ENCODE measurements at places on chromosomes 5 and 9. TPM values are rescaled to one million over a fixed set of nuclear protein-coding genes. Genes with fewer than 3 reads are reported as not detected.

The GLDC gene
- total RNA-seq: 3.0 TPM

The CER1 gene
- not detected for total RNA-seq

The PCDHGB7 gene
- total RNA-seq: 10.8 TPM

The STPG3 gene
- not detected for total RNA-seq

The SPATA31D4 gene
- total RNA-seq: not detected

The CARTPT gene
- total RNA-seq: not detected

The SAPCD2 gene
- 2.7 TPM for total RNA-seq

The SLC25A2 gene
- 0.76 TPM for total RNA-seq

The RGMB gene
- total RNA-seq: 12.2 TPM

The PCSK1 gene
- 0.47 TPM for total RNA-seq

GRCh38 chr5:40479939-40480338, 199.8 kb upstream of the PTGER4 start:
- H3K36me3 ChIP-seq: no peaks in the 10 kb centered on the region
- no peak overlapping the region for H3K4me3 ChIP-seq
- DNase-seq: no peak
- no peaks in the 10 kb centered on the region for H3K27me3 ChIP-seq
- H3K27ac ChIP-seq: no peak overlapping the region

GRCh38 chr9:96777426-96777864, 442 bp downstream of the ZNF510 start:
- no peaks in the 10 kb centered on the region for H3K36me3 ChIP-seq
- peak overlapping the region; percentile 66 for H3K27ac ChIP-seq
- peaks cover 4% of the 10 kb centered on the region for H3K4me1 ChIP-seq
- peak overlapping the region; percentile 95 for H3K4me3 ChIP-seq
- DNase-seq: no peak

DNA sequence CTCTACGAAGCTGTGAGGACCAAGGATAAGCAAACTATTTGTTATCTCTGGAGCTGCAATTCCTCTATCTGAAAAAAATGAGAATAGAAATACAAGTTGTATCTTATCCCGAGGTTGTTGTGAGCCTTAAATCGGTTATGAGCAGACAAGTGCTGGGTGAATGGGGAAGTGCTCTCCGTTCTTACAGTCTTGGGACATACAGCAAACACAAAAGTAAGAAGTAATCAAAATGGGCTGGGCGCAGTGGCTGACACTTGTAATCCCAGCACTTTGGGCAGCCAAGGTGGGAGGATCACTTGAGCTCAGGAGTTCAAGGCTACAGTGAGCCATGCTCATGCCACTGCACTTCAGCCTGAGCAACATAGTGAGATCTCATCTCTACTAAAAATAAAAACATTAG, 31.7 kb downstream of the ITK start:
- H3K27ac ChIP-seq: no peak overlapping the region
- H3K4me1 ChIP-seq: no peaks in the 10 kb centered on the region
- no peaks in the 10 kb centered on the region for H3K27me3 ChIP-seq
- no peak for DNase-seq
- no peaks in the 10 kb centered on the region for H3K36me3 ChIP-seq

DNA sequence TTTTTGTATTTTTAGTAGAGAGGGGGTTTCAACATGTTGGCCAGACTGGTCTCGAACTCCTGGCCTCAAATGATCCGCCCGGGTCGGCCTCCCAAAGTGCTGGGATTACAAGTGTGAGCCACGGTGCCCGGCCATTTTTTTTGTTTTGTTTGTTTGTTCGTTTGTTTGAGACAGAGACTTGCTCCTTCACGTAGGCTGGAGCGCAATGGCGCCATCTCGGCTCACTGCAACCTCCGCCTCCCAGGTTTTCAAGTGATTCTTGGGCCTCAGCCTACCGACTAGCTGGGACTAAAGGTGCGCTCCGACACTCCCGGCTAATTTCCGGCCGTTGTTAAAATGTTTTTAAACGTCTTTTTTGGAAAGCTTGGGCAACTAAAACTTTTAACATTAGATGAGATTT, 54.0 kb downstream of the SHOC1 start:
- H3K27ac ChIP-seq: no peak overlapping the region
- H3K27me3 ChIP-seq: no peaks in the 10 kb centered on the region
- DNase-seq: no peak
- H3K4me1 ChIP-seq: no peaks in the 10 kb centered on the region
- H3K36me3 ChIP-seq: no peaks in the 10 kb centered on the region

GRCh38 chr9:37126214-37126788, 5.9 kb downstream of the ZCCHC7 start:
- peaks cover 3% of the 10 kb centered on the region for H3K4me1 ChIP-seq
- H3K4me3 ChIP-seq: no peak overlapping the region
- peaks cover 31% of the 10 kb centered on the region for H3K36me3 ChIP-seq
- H3K27me3 ChIP-seq: no peaks in the 10 kb centered on the region

- H3K4me1 ChIP-seq: peaks cover 6% of the 10 kb centered on the region
- DNase-seq: peak; percentile 13
- H3K36me3 ChIP-seq: no peaks in the 10 kb centered on the region
- no peak overlapping the region for H3K4me3 ChIP-seq
Measured at GRCh38 chr9:134557331-134557730, 84.3 kb upstream of the COL5A1 start.

- H3K36me3 ChIP-seq: no peaks in the 10 kb centered on the region
- peaks cover 34% of the 10 kb centered on the region for H3K4me1 ChIP-seq
- H3K27me3 ChIP-seq: no peaks in the 10 kb centered on the region
- DNase-seq: no peak
Measured at GRCh38 chr9:33223696-33224095, 16.3 kb upstream of the SPINK4 start.

GRCh38 chr9:89518466-89519365, 20.8 kb upstream of the SEMA4D start:
- DNase-seq: no peak
- H3K36me3 ChIP-seq: no peaks in the 10 kb centered on the region
- H3K4me3 ChIP-seq: no peak overlapping the region
- H3K27ac ChIP-seq: peak overlapping the region; percentile 48
- no peaks in the 10 kb centered on the region for H3K27me3 ChIP-seq

DNA sequence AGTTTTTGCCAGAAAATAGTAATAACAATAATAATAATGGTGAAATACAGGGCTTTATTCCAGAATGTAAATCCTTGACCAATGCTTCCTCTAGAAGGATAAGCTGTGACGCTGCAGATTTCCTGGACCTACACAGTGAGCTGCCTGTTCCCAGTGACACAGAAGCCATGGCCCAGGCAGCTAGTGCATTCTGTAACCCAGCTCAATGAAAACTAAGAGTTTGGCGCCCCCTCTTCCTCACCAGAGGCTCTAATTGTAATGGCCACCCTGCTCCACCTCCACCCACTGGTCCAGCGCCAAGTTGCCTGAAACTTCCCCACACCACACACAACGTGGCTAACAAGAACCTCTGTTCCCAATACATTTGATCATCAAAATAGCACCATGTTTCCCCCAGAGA, 248.1 kb downstream of the CETN3 start:
- DNase-seq: peak; percentile 48
- no peaks in the 10 kb centered on the region for H3K4me1 ChIP-seq
- no peak overlapping the region for H3K4me3 ChIP-seq
- H3K27me3 ChIP-seq: no peaks in the 10 kb centered on the region
- H3K27ac ChIP-seq: no peak overlapping the region

GRCh38 chr5:172322028-172322965, 38.7 kb upstream of the UBTD2 start:
- no peak for DNase-seq
- H3K36me3 ChIP-seq: no peaks in the 10 kb centered on the region
- H3K27me3 ChIP-seq: no peaks in the 10 kb centered on the region
- no peak overlapping the region for H3K4me3 ChIP-seq

DNA sequence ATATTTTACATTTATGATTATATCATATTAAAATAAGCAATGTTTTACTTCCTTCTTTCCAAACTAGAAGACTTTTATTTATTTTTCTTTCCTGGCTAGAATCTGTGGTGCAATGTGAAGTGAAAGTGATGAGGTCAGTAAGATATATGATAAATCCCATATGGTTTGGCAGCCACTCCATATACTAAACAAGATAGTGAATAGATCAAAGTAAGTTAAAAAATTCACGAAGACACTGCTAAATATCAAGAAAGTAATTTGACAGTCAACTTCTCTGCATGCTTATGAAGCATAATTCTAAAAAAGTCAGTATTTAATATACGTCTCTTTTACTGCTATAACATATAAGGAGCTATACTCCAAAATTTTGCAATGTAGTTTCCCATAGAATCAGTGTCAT, 972.8 kb downstream of the DTWD2 start:
- no peak overlapping the region for H3K4me3 ChIP-seq
- no peaks in the 10 kb centered on the region for H3K36me3 ChIP-seq
- H3K27ac ChIP-seq: no peak overlapping the region
- no peak for DNase-seq
- H3K4me1 ChIP-seq: no peaks in the 10 kb centered on the region
- H3K27me3 ChIP-seq: no peaks in the 10 kb centered on the region

DNA sequence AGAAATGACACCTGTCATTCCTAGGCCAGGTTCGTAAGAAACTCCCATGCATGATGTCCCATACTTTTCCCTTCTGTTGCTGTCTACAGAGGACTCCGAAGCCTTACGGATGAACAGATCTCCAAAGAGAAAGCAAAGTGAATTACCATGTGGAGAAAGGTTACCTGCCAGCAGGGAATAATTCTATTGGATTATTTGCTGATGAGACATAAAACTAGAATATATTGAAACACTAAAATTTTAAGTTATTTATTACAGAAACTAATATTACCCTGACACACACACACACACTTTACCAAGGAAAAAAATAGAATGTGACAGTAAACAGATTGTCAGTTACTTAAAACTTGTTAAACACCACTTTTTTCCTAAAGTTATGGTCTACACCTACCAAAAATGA, 452.7 kb upstream of the DAB2 start:
- DNase-seq: no peak
- no peaks in the 10 kb centered on the region for H3K27me3 ChIP-seq
- H3K4me1 ChIP-seq: no peaks in the 10 kb centered on the region
- H3K4me3 ChIP-seq: no peak overlapping the region
- no peak overlapping the region for H3K27ac ChIP-seq

DNA sequence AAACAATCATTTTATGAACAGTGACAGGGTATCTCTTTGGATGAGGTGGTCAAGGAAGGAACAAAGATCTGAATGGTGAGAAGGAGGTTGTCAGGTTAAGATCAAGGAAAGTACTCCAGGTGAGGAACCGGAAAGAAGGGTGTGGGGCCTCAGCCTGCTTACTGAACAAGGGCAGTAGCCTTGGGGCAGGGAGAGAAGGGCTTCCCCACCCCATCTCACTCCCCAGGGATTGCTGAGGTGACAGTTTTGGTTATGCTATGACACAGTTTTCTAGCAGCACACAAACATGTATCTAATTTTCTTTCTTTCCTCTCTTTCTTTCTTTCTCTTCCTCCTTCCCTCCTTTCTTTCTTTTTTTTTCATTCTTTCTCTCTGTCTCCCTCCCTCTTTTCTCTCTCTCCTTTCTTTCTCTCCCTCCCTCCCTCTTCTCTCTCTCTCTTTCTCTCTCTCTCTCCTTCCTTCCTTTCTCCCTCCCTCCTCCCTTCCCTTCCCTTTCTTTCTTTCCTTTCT, 4.1 kb upstream of the HDHD3 start:
- H3K4me1 ChIP-seq: no peaks in the 10 kb centered on the region
- no peaks in the 10 kb centered on the region for H3K27me3 ChIP-seq
- H3K36me3 ChIP-seq: peaks cover 7% of the 10 kb centered on the region

GRCh38 chr9:101650142-101650541, 55.4 kb upstream of the PPP3R2 start:
- H3K27ac ChIP-seq: no peak overlapping the region
- no peak for DNase-seq
- no peaks in the 10 kb centered on the region for H3K27me3 ChIP-seq
- no peak overlapping the region for H3K4me3 ChIP-seq

DNA sequence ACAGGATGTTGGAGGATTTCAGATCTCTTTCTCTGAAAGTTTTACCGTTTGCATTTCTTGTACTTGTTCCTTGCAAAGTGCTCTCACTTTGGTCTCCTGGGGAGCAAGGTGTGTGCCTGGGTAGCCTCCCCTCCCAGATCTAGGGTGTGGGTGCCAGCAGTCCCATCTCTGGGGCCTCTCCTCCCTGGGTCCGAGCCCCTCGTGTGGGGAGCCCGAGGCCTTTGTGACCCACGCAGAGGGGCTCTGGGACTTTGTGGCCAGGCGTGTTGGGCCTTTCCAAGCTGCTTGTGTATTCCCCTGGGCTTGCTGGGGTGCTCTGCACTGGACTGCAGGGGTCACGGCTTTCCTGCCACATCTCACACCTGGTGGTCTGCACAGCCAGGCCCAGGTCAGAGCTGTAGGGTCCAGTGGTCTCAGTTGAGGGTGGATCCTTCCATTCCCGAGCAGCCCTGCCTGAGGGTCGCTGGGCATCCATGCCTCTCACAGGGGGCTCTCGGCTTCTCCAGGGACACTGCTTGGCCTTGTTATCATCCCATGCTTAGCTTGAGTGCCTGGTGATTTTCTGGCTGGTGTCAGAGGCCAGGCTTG, 96.3 kb downstream of the CACNA1B start:
- H3K36me3 ChIP-seq: no peaks in the 10 kb centered on the region
- no peaks in the 10 kb centered on the region for H3K27me3 ChIP-seq
- H3K27ac ChIP-seq: no peak overlapping the region
- H3K4me3 ChIP-seq: no peak overlapping the region
- no peak for DNase-seq
- no peaks in the 10 kb centered on the region for H3K4me1 ChIP-seq

GRCh38 chr5:138980441-138980840, 105.3 kb upstream of the LRRTM2 start:
- H3K36me3 ChIP-seq: no peaks in the 10 kb centered on the region
- H3K4me1 ChIP-seq: peaks cover 5% of the 10 kb centered on the region
- DNase-seq: no peak
- no peaks in the 10 kb centered on the region for H3K27me3 ChIP-seq

- no peak for DNase-seq
- no peaks in the 10 kb centered on the region for H3K4me1 ChIP-seq
- H3K4me3 ChIP-seq: no peak overlapping the region
- no peak overlapping the region for H3K27ac ChIP-seq
- H3K27me3 ChIP-seq: no peaks in the 10 kb centered on the region
Measured at GRCh38 chr9:17065062-17065461, 69.8 kb upstream of the CNTLN start.
